Stimulated activated CD8-positive, alpha-beta memory T cell treated with anti-CD3 and anti-CD28 coated beads, Interleukin-12 subunit alpha, Interleukin-12 subunit beta, amount 100 ng/mL, for 1 hour (primary cell): ENCODE measurements at places on chromosomes 16 and 17.

- no peak for DNase-seq
Measured at GRCh38 chr17:41352597-41353366, 2.2 kb upstream of the KRT33A start.

DNA sequence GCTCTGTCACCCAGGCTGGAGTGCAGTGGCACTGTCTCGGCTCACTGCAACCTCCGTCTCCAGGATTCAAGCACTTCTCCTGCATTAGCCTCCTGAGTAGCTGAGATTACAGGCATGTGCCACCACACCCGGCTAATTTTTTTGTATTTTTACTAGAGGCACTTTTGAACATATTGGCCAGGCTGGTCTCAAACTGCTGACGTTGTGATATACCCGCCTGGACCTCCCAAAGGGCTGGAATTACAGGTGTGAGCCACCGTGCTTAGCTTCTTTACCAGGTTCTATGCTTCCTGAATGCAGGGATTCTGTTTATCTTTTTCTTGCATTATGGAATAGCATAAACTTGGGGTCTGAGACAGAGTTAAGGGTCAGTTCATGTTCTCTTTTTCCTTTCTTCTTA lies 317.9 kb upstream of the RBFOX1 start:
- DNase-seq, result no peak

- no peak for DNase-seq
Measured at GRCh38 chr17:5123343-5124124, 7.7 kb downstream of the USP6 start.

GRCh38 chr16:1194665-1195392 lies 30.2 kb downstream of the TPSG1 start:
- no peak for DNase-seq

DNA sequence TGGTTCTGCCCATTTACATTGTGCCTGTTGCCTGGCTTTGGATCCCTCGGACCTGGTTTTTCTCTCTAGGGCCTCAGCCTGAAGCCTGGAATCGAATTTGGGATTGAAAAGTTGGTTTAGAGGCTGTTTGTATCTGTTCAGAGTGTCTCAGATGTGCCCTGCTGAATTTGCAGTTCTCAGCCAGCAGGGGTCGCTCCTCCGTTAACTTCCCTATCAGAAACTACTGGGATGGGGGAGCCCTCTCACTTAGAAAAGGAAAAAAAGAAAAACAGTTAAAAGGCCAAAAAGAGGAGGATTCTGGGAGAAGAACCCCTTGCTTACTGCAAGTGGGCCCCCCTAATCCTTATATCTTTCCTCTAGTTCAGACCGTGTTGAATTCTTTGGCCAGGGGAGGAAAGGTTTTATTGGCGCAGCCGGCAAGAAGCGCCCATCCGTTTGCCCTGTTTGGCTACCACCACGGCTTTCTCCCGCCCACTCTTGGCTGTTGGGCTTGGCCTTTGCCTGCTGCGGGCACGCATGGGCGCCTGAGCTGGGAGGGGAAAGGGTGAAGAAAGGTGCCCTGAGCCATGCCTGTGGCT lies 8.7 kb downstream of the FZD2 start:
- DNase-seq, result no peak

GRCh38 chr17:60155815-60156214 lies 6.0 kb downstream of the CA4 start:
- DNase-seq, result no peak

DNA sequence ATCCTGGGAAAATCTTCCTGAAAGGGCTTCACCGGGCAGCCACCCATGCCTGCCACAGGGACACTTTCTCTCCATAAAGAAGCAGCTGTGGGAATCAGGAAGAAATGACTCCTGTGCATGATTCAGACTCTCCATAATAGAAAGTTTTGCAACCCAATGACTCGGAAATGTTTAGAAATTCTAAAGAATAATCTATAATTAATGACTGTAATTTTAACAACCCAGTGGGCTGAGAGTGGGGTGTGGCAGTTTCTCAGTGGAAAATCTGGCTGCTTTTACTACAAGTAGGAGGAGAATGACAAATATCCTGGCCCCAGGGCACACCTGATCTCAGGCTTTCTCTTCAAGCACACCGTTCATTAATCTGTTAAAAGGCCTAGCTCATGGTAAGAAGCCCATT lies 25.7 kb downstream of the IRF8 start:
- no peak for DNase-seq

GRCh38 chr17:6793748-6794493 lies 17.9 kb downstream of the FBXO39 start:
- no peak for DNase-seq

GRCh38 chr17:41433586-41433985 lies 7.2 kb downstream of the KRT38 start:
- DNase-seq, result no peak

GRCh38 chr16:57091200-57091974 lies 996 bp upstream of the CPNE2 start:
- DNase-seq, result no peak

DNA sequence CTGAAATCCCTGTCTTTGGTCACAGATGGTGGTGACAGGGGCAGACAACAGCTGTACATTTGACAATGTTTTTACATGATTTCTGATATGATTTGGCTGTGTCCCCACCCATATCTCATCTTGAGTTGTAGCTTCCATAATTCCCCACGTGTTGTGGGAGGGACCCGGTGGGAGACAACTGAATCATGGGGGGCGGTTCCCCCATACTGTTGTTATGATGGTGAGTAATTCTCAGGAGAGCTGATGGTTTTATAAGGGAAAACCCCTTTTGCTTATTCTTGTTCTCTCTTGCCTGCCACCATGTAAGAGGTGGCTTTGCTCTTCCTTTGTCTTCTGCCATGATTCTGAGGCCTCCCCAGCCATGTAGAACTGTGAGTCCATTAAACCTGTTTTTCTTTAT lies 353.9 kb downstream of the CPPED1 start:
- no peak for DNase-seq

DNA sequence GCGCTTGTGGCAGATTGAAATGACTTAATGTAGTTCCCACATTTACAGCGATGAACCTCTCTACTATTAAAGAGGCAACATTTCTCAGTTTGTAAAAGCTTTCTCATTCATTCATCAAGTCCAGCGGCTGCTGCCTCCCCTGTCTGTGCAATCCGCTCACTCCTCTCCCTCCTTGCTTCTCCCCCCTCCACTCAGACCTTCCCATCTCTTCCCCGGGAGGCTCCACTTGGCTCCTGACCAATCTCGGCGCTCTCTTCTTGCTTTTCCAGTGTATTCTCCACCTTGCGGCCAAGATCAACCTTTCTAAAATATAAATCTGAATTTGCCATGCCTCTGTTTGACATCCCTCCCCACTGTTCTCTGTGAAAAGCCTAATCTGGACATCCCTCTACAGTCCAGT lies 117.5 kb downstream of the ASIC2 start:
- no peak for DNase-seq

GRCh38 chr17:32998111-32998886 lies 6.7 kb downstream of the SPACA3 start:
- DNase-seq, result peak; percentile 64

GRCh38 chr17:9802697-9803096 lies 11.3 kb upstream of the DHRS7C start:
- no peak for DNase-seq

GRCh38 chr17:60352569-60352968 lies 39.4 kb downstream of the USP32 start:
- no peak for DNase-seq

DNA sequence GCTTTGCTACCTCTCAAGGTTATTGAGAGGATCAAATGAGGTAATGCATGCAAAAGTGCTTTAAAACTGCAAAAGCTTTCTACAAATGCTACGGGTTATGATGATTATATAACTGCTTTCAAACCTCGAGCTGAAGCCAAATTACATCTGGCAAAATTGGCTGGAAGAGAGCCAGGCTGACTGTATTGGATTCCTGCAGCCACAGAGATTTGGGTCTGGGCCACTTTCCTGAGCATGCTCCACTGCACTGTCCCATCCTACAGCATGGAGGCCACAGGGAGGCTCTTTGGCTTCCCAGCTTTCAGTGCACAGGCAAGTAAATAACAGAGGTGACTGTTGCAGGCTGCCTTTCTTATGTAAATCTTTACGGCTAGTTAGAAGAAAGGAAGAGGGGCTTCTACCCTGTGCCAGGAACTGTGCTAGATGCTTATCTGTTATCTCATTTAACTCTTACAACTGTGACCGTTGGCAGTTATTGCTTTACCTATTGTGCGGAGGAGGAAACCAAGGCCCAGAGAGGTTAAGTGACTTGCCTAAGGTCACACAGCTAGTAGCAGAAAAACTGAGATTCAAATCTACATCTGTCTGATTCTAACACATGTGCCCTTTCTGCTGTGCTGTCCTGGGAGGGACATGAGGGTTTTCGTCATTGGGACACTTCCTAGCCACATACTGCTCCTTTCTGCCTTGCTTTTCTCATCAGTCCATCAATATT lies 121.8 kb downstream of the SPACA3 start:
- no peak for DNase-seq

GRCh38 chr16:8655184-8655717 lies 19.2 kb upstream of the ABAT start:
- no peak for DNase-seq

DNA sequence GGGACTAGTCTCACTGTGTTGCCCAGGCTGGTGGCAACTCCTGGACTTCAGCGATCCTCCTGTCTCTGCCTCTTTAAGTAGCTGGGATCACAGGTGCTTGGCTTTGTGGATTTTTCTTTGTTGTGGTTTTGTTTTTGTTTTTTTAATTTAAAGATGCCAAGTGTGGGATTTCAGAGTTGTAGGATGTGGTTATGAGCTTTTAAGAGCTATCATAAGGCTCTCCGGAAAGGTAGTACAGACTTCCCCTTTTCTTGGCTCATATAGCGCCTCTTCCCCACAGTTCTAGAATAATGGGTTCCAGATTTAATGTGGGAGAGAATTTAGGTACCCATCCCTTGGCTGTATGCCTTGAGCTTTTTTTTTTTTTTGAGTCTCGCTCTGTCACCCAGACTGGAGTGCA lies 17.1 kb downstream of the AKAP1 start:
- no peak for DNase-seq

GRCh38 chr17:4519361-4519788 lies 20.7 kb downstream of the SPNS2 start:
- DNase-seq, result no peak

DNA sequence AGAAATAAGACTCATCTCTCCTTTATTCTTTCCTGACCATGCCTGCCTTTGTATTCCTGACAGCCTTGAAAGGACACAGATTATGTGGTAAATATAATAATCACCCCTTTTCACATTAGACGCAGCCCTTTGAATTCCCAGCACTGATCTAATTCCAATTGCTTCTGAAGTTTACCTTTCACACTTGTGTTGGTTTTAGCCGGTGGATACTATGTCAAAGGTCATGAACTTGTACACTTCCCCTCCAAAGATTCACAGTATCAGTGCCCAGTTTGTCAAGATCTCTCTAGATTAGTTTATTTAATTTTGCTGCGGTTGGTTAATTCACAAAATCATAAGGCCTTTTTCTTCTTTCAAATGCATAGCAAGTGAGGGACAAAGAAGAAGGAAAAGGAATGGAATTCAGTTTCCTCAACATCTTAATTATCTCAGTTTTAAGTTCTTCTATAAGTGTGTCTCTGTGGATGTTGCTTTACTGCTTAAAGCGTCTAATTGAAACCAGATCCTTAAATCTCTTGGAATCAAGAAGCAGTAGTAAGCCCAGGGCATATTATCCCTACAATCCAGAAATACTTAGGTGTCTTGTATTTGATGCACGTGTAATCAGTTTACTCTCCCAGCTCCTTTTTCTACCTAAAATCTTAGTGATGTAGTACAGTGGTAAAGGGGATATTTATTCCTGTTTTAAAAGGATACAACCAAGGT lies 174.3 kb upstream of the TBX2 start:
- no peak for DNase-seq
